ENCODE measurements at places on chromosomes 7 and 10. TPM values are rescaled to one million over a fixed set of nuclear protein-coding genes. Genes with fewer than 3 reads are reported as not detected.

IGF2BP3 gene
- polyA plus RNA-seq = 0.15 TPM

- no peak for DNase-seq
Measured at GRCh38 chr7:36182854-36183604, 30.0 kb downstream of the EEPD1 start.

GRCh38 chr7:52472006-52472620 is 563.3 kb upstream of the POM121L12 start:
- no peak for DNase-seq

DNA sequence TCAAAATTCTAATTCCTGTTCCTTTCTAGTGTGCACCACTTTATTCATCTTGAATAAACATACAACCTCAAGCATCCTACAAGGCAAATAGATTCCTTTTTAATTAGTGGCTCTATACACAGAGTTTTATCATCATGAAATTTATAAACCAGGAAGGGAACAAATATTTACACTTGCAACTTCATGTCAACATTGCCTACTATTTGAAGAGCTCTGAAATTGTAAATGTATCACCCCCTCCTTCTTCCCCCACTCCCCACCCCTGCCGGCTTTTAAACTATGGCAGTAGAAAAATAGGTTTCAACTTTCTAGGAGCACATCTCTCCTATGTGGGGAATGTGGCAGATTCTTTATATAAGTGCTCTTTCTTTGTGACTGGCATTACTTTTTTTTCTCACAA is 49.6 kb downstream of the KAT6B start:
- DNase-seq = no peak

DNA sequence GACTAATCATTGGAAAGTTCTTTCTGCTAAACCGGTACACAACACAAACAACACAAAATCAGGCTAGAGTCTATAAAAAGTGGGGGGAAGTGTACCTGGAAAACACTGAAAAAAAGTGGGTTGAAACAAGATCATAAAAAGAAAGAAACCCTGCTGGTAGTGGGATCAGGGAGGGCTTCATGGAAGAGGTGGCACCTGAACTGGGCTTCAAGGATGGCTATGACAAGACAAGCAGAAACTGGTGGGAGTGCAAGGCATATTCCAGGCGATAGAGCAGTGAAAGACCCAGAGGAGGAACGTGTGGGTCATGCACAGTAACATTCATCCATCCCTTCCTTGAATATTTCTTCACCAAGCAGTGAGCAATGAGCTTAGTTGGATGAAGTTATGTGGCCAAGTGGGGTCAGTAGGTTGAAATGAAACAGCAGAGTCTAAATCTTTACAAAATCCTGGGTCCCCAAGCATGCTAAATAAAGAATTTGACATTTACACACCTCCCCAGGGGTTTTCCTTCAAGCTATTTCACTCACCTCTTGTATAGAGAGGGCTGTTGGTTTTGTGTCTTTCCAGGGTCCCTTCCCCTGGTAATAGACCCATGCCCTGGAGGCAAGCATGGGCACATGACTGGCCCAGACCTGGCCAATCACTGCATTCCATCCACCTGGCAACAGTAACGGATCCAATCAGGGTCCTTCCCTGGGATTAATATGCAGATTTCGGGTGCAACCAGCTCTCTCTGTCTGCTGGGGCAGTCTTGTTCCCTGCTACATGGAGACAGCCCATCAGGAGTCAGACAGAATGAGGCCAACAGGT is 38.2 kb downstream of the SPOCK2 start:
- DNase-seq = no peak

DNA sequence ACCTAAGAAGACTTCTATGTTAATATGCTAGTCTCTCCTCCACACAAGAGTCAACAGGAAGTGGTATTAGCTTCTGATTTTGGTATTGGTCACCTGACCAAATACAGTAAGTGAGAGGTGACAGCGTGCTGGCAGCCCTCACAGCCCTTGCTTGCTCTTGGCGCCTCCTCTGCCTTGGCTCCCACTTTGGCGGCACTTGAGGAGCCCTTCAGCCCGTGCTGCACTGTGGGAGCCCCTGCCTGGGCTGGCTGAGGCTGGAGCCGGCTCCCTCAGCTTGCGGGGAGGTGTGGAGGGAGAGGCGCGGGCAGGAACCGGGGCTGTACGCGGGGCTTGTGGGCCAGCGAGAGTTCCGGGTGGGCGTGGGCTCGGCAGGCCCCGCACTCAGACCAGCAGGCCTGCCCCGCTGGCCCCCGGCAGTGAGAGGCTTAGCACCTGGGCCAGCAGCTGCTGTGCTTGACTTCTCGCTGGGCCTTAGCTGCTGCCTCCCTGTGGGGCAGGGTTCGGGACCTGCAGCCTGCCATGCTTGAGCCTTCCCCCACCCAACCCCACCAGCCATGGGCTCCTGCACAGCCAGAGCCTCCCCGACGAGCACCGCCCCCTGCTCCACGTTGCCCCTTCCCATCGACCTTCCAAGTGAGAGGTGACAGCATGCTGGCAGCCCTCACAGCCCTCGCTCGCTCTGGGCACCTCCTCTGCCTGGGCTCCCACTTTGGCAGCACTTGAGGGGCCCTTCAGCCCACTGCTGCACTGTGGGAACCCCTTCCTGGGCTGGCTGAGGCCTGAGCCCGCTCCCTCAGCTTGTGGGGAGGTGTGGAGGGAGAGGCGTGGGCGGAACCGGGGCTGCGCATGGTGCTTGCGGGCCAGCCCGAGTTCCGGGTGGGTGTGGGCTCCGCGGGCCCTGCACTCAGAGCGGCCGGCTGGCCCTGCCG is 4.2 kb upstream of the ACSL5 start:
- DNase-seq = peak; percentile 79

ANKRD2 gene
- not detected for polyA plus RNA-seq

DNA sequence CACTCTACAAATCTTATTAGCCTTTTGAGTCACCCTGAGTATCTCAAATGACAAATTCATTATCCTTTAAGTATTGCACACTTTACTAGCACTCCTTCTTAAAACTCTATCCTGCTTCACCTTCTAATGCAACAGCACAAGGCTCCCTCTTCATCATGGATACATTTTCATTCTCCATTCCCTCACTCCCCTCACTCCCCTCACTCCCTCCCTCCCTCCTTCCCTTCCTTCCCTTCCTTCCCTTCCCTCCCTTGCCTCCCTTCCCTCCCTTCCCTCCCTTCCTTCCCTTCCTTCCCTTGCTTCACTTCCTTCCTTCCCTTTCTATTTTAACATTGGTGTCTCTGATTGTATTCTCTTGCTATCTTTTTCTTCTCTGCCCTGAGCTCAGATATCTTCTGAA is 130.5 kb downstream of the PCLO start:
- no peak for DNase-seq

DNA sequence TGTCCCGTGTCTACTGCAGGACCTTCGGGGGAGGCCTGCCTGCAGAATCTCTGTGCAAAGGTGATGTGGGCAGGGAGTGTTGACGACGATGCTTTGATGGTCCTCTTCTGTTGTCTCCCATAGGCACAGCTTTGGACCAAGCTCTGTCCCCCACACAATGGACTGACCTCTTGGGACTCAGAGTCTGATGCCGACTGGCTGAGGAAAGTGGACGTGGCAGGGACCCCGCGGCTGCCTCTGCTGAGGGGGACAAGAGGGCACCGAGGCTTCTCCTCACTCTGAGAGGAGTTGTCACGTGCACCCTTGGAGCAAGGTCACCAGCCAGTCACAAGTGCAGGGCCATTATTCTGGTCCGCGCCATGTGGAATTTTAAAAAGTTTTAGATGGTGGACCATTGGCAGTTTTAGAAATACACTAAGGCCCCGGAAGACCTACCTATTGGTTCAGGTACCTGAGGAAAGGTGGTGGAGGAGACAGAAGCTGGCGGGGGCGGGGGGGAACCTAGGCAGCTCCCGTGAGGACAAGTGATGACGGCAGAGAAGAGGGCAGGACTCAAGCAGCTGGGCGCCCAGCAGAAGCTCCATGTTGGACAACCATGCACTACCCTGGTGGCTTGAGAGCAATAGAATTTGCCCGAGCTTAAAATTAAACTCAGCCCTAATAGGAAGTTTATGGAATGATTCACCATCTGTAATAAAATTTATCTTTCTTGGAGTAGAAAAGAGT is 331.4 kb downstream of the PTPRN2 start:
- DNase-seq = no peak

- no peak for DNase-seq
Measured at GRCh38 chr10:101182936-101183335, 46.3 kb downstream of the LBX1 start.

- DNase-seq = no peak
Measured at GRCh38 chr10:130361351-130362105, 225.3 kb downstream of the GLRX3 start.

TRIM74 gene
- not detected for polyA plus RNA-seq

DNA sequence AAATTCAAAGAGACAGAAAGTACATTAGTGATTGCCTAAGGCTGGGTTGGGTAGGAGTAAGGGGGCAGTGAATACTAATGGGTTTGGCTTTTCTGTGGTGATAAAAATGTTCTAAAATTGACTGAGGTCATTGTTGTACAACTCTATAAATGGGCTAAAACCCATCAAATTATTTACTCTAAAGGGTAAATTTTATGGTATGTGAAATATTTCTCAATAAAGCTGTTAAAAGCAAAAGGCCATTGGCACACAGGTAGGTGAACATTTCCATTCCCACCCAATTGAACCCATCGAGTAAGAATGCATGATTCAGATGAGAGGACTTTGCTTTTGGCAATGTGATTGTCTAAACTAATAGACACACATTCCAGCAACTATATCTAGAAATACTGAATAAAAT is 579.4 kb downstream of the GATA3 start:
- DNase-seq = no peak

- DNase-seq = no peak
Measured at GRCh38 chr10:14654821-14655382, 119.8 kb downstream of the FAM107B start.

DNA sequence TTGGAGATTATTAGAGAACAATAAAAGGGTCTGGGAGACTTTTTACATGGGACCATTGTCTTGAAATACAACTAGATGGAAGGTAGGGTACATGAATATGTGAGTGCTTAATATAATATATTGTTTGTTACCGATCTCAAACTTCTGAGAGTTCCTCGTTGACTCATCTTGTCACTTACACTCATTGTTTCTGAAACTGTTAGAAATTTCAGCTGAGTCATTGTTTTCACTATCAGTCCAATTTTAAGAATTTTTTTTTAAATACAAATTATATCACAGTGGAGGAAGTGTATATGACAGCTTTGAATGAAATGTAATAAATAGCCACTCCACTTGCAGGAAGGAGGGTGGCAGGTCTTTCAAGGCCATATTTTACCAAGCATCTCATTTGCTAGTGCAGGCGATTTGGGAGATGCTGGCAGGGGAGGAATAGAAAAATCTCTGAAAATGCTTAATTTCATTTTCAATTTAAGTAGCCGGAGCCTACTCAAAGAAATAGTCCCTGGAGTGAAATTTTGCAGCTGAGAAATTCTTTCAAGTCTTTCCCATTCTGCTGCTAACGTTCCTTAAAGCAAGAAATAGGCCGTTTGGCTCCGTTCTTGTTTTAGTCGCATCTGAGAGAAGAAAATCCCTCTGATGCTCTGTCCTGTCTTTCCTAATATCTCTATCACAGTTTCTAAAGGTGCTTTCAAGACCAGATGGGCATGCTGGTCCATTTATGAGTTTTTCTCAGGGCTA is 1404.2 kb upstream of the CELF2 start:
- DNase-seq = no peak

GRCh38 chr7:142808802-142809583 is 38.2 kb downstream of the PRSS2 start:
- DNase-seq = peak; percentile 90

DNA sequence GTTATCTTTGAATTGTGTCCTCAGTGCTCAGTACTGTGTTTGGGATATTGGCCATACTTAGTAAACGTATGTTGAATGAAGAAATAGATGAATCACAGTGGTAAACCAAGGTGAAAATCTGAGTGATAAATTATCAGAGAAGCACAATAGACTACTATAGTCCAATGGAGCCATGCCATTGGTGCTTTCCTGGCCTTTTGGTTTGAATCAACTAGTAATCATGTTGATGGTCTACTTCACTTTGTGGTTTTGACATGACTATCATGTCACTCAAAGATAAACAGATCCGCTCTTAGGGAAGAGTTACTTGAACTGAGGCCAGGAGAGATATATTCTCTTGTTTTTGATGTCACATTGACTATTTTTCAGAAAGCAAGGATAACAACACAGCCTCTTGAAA is 86.1 kb upstream of the IGFBP3 start:
- no peak for DNase-seq

DNA sequence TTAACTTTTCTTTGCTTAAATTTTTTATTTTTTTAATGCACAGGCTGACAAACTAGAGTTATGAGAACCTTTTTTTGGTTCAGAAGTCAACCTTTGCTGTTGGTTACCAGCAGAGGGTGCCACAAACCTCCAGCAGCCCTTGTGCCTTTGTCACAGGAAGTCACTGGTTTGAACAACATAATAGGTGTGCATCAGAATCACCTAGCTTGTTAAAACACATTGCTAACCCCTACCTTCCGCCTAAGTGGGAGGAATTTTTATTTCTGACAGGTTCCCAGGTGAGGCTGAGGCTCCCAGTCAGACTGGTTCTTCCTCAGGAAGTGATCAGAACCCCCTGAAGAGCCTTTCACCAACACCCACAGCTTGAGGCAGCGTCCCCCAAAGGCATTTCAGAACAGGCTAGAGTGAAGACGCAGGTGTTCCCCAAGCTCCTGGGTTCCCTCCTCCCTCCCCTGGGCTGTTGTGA is 22.6 kb upstream of the VDAC2 start:
- DNase-seq = peak; percentile 50

HOXA3 gene
- not detected for polyA plus RNA-seq

DNA sequence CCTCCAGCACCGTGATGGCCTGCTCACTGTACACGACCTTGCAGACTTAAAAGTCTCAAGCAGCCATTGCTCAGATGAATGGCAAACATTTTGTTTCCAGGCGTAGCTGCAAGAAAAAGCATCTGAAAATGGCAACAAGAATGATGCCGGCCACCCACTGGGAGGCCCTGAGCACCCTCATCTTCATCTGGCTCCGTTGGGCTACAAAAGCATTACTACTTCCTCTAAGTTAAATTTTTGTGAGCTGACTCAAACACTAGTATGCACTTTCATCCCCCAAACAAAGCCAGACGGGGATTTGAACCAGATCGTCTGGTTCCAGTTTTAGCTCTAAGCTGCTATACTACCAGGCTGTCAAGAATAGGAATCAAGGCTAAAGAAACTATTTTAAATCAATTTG is 116.6 kb upstream of the CDK1 start:
- DNase-seq = no peak

VSIR gene
- polyA plus RNA-seq = 349 TPM

DNA sequence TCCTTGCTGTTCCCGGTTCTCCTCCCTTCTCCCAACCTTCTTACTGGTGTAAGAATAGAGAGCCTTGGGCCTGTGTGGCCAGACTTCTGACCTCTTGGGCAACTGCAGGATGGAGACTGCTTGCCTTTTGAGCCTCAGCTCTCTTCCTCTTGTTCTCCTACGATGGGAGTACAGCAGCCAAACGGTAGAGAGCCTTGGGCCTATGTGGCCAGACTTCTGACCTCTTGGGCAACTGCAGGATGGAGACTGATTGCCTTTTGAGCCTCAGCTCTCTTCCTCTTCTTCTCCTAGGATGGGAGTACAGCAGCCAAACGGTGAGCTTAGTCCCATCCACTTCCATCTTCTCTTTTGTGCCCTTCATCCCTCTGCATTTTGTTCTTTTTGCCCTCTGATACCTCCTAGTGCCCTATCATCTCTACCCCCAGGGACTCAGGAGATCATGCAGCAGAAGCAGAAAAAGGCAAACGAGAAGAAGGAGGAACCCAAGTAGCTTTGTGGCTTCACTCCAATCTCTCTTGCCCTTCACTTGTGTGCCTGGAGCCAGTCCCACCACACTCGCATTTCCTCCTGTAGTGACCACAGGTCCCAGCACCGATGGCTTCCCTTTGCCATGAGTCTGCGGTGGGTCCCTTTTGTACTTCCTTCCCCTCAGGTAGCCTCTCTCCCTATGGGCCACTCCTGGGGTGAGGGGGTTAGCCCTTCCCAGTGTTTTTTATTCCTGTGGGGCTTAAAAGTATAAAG is 15.3 kb downstream of the SLC25A13 start:
- DNase-seq = no peak
